ENCODE measurements at places on chromosomes 1 and 21.
A peak's percentile ranks its signal among the peaks of the same experiment; 100 is the strongest.

- no peak overlapping the region for H3K4me3 ChIP-seq
- H3K27ac ChIP-seq, result peak overlapping the region; percentile 51
- no peaks in the 10 kb centered on the region for H3K27me3 ChIP-seq
- H3K36me3 ChIP-seq, result no peaks in the 10 kb centered on the region
Observed at GRCh38 chr1:21896652-21897532, 40.2 kb downstream of the HSPG2 start.

GRCh38 chr1:194309269-194309668 is 1122.9 kb upstream of the B3GALT2 start:
- no peaks in the 10 kb centered on the region for H3K36me3 ChIP-seq
- no peak for DNase-seq
- no peak overlapping the region for H3K27ac ChIP-seq
- H3K4me3 ChIP-seq, result no peak overlapping the region

DNA sequence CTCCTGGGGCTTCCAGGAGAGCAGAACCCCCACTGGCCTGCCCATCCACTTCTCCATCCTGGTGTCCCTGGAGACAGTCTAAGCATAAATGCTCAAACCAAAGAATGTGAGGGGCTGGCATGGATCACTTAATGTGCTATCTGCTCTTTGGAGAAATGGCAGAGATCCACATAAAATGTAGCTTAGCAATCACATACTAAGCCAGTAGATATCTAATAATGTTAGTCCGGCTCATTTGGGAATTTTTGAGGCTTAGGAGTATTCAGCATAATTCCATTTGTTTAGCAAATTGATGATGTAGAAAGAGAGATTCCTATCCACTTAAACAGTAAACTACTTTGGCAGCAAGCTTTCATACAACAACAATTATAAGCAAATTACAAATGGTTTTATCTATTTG is 90.7 kb downstream of the TENT5C start:
- H3K4me1 ChIP-seq, result no peaks in the 10 kb centered on the region
- H3K27me3 ChIP-seq, result no peaks in the 10 kb centered on the region
- peak overlapping the region; percentile 24 for H3K27ac ChIP-seq
- H3K4me3 ChIP-seq, result no peak overlapping the region
- H3K36me3 ChIP-seq, result no peaks in the 10 kb centered on the region

DNA sequence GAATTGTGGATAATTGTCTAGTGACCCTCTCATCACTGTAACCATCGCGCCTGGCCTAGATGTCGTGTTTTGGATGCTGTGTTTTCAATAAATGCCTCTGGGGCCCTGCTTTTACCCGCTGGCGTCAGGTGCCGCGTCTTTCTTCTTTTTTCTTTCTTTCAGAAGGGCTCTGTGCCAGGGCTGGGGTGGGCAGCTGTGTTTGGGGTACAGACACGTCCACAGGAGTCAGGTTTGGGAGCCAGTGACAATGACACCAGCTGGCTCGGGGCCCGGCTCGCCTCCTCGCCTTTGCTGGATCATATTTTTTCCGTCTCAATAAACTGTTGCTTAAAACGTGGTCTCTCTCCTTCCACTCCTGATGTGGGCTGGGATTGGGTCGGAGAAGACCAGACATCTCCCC is 16.1 kb downstream of the TMEM201 start:
- no peak for DNase-seq
- H3K27ac ChIP-seq, result no peak overlapping the region
- no peaks in the 10 kb centered on the region for H3K4me1 ChIP-seq
- H3K4me3 ChIP-seq, result no peak overlapping the region
- no peaks in the 10 kb centered on the region for H3K36me3 ChIP-seq
- no peaks in the 10 kb centered on the region for H3K27me3 ChIP-seq

Measured in testis (tissue), 5 donors.